IMR-90 (cell line): ENCODE measurements at places on chromosomes 11 and 22. TPM values are rescaled to one million over a fixed set of nuclear protein-coding genes. Genes with fewer than 3 reads are reported as not detected.

- no peak for DNase-seq
Observed at GRCh38 chr22:31086703-31087330, 5.7 kb downstream of the SMTN start.

GRCh38 chr11:62456630-62457029, 37.8 kb downstream of the SCGB1A1 start:
- DNase-seq, result no peak

GRCh38 chr11:45974806-45975205, 52.4 kb downstream of the LARGE2 start:
- DNase-seq, result peak; percentile 15

DNA sequence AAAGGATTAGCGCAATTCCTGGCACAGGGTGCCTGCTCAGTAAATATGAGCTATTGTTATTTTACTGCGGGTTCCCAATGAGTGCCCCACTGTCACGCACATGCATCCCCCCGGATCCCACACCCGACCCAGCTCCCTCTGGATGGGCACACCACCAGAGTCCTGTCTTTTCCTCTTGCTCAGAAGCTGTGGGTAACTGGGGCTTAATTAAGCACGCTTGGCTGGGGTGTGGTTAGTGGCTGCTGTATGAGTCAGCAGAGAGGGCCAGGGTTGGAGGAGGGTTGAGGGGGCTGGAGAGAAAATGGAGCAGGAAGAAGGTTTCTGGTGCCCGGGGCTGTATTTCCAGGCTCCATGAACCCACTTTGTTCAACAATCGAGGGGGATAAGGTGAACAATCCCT, 30.3 kb upstream of the NECTIN1 start:
- peak; percentile 6 for DNase-seq

The C11orf91 gene
- total RNA-seq, result not detected in 2 replicates

DNA sequence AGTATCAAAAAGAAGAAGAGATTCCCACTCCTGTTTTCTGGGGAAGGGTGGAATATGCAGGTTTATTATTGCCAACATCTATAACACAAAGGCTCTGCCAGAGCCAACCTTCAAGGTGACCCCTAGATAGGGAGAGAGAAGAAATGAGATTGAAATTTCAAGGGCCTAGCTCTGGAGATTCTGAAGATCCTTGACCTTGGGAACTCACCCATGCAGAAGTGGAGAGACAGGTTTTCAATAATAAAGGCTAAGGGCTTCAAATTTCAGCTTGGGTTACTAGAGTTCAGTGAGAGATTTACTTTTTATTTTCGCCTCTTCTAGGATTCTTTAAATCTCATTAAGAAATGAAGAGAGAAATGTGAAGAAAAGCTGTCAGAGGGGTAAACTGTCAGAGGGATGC, 98.4 kb downstream of the CD44 start:
- no peak for DNase-seq

The POGLUT3 gene
- total RNA-seq, result 31.7 and 36.7 TPM in 2 replicates
